ENCODE measurements at places on chromosomes 4 and X. TPM values are rescaled to one million over a fixed set of nuclear protein-coding genes. Genes with fewer than 3 reads are reported as not detected.

DNA sequence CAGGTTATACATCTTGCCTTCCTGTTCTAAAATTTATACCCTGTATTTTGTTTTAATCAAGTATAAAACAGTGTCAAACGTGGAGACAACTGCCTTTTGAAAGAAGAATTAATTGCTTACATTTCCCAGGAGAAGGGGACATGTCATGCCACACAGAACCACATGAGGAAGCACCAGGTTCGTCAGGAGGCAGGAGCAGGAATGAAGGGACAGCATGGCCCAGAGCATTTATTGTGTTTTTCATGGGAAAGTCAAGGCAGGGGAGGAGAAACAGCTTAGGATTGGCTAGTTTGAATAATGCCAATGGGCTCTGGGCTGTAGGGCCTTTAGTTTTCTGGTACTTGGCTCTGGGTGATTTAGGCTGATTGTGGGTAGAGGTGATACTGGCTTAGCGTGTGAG, 203.7 kb downstream of the CFAP299 start:
- no peak for DNase-seq

DNA sequence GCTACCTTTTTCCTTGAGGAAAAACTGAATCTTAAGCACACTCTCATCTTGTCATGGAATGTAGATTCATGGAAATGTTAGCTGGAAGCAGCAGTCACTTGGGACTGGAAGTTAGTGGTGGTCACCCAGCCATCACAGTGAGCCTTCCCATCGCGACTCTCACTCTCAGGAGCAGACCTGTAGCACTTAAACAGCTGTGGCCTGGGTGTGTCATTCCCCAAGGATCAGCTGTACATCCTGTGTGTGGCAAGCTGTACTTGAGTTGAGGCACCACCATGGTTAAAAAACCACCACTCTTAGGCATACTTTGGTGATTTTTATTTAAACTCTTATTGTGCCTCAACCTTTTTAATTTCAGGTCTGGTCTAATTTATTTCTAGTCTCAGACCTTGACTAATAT, 46.7 kb downstream of the JADE1 start:
- DNase-seq: no peak

DNA sequence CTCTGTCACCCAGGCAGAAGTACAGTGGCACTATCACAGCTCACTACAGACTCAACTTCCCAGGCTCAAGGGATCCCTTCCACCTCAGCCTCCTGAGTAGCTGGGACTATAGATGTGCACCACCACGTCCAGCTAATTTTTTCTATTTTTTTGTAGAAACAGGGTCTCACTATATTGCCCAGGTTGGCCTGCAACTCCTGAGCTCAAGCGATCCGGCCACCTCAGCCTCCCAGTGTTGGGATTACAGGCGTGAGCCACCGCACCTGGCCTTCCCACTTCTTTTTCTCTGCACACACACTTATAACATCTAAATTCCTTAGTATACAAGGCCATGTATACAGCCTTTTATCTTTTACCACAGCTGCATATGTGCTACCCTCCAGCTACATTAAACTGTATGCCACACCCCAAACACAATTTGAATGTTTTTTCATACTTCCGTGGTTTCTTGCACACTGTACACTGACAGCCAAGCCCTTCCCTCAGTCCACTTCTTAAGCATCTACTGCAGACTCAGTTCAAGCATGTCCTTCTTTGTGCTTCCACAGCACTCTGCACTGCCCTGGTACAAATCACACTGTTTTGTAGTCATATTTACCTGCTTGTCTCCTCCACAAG, 6.5 kb downstream of the SLC7A3 start:
- no peak for DNase-seq

SSX2 gene
- total RNA-seq: not detected

GRCh38 chrX:115047181-115047580, 29.8 kb upstream of the IL13RA2 start:
- DNase-seq: no peak

DNA sequence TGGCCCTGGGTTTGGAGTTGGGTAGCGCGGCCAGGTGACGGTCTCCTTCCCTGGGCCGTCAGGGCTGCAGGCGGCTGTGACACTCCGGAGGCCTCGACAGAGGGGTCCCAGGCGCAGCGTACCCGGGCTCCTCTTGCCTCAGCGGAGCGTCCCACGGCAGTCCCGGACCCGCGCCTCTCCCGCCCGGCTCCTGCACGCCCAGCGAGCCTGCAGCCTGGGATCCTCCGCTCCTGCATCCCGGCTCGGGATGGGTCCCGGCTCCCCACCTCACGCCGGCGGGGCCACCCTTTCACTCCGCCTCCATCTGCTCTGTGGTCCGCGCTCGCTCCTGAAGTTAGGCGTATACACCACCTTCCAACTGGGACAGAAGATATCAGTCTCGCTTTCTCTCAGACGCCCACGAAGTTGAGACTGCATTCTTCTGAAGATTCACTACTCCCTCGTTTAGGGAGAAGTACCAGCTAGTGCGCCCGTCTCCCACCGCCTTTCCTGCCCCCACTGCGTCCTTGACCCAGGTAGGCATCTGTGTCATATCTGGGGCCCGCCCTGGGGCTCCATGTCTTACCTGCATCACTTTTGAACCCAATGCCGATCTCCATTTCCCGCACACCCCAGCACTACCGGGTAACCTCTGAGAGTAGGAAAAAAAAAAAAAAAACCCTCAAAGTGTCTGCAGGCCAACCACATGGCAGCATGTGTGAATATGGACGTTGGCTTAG, 32.3 kb upstream of the KDR start:
- no peak for DNase-seq

SH3RF1 gene
- 31.8 TPM for total RNA-seq

KCTD8 gene
- not detected for total RNA-seq

- no peak for DNase-seq
Measured at GRCh38 chrX:111151764-111152163, 55.8 kb downstream of the PAK3 start.

GRCh38 chrX:10971176-10971575, 140.0 kb upstream of the HCCS start:
- no peak for DNase-seq

XAGE1A gene
- not detected for total RNA-seq

- no peak for DNase-seq
Measured at GRCh38 chr4:169293343-169294176, 22.8 kb upstream of the SH3RF1 start.

GRCh38 chrX:37686369-37686995, 891 bp downstream of the XK start:
- DNase-seq: no peak

ABHD18 gene
- total RNA-seq: 9.5 TPM

TMSB15C gene
- 3.9 TPM for total RNA-seq

- no peak for DNase-seq
Measured at GRCh38 chr4:184949020-184949419, 69.3 kb upstream of the HELT start.

TMEM255A gene
- total RNA-seq: 0.16 TPM
